ENCODE measurements at places on chromosomes 7 and 10. TPM values are rescaled to one million over a fixed set of nuclear protein-coding genes. Genes with fewer than 3 reads are reported as not detected.
A peak's percentile ranks its signal among the peaks of the same experiment; 100 is the strongest.

DNA sequence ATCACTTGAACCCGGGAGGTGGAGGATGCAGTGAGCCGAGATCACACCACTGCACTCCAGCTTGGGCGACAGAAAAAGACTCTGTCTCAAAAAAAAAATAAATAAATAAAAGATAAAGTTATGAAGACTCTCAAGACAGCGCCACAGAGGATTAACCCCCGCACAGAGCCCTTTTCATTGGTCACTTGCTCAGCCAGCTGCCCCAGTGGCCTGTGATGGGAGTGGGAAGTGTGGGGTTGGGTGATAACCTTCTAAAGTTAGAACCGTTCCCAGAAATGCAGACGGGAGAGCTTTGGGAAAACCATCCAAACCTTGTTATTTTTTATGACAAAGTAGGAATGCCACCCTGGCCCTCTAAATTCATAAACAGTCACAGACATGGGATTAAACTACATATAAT lies 57.4 kb downstream of the PARP12 start:
- no peak for DNase-seq

- DNase-seq = no peak
Measured at GRCh38 chr7:28239823-28240204, 59.2 kb upstream of the JAZF1 start.

DNA sequence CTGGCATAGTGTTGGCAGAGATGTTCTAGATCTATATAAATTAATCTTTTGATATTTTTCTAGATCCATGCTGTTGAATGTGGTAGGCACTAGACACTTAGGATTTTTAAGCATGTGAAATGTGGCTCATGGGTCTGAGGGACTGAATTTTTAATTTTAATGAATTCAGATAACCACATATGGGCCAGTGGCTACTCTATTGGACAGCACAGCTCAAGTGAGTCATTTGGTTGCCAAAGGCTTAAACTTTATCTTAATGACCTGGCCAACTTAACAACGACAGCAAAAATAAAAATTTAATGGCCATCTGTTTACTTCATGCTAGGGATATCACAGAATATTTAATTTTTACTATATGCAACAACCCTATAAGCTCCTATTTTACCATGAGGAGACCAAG lies 61.4 kb downstream of the CDK14 start:
- DNase-seq = no peak

SYT15 gene
- 4.1 TPM for total RNA-seq

DNA sequence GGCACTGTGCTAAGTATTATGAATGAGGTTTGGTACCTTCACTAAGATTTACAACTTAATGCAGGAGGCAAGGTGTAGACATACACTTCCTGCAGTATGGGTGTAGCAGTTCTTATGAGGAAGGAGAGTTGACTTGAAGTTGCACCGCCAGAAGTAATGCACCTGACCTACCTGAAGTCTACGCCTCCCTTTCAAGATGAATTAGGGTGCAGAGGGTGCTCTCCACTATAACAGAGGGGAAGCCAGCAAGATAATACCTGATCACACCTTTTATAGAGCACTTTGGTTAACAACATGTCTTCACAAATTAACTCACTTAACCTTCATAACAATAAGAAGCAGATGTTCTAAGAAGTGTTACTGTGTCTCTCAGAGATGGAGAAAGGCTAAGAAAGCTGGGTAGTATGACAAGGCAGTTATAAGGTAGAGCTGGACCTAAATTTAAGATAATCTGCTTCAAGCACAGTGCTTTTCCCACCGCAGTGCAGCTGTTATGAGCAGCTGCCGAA lies 552 bp upstream of the RAB18 start:
- no peak for DNase-seq

DNA sequence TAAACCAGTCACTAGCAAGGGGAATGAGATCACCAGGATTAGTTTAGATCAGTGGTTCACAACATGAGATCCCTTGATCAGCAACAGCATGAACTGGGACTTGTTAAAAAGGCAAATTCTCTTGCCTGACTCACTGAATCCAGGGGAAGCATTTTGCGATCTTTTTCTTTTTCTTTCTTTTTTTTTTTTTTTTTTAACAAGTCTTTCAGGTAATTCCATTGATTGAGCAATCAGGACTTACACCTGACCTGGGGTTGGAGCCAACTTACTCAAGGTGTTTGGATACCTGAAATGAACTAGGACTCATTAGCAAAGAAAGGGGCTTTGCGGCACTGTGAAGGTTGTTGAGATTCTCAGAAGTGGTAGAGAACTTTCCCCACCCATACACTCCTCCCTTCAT lies 47.1 kb upstream of the PRR15 start:
- DNase-seq = no peak

DNA sequence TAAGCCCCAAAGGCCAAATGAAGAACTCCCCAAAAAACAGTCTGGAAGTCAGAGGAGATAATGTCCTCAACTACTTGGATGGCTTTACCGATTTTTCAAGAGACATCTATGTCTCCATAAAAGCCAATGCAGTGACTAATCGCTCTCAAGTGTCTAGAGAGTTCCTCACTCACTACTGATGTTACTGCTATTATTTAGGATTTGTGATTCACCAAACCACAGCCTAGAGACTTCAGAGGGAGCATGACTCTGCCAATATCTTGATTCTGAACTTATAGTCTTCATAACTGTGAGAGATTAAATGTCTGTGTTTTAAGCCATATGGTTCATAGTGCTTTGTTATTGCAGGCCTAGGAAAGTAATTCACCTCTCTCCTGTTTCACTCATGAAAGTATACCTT lies 160.2 kb downstream of the IPMK start:
- no peak for DNase-seq

GRCh38 chr10:132104471-132105301 lies 38.9 kb downstream of the JAKMIP3 start:
- no peak for DNase-seq

HOXA6 gene
- total RNA-seq = not detected

ABCC2 gene
- total RNA-seq = 0.46 TPM

TUBGCP2 gene
- total RNA-seq = 38.1 TPM

FZD1 gene
- 19.0 TPM for total RNA-seq

- no peak for DNase-seq
Measured at GRCh38 chr10:49151025-49151445, 17.2 kb upstream of the FAM170B start.

DNA sequence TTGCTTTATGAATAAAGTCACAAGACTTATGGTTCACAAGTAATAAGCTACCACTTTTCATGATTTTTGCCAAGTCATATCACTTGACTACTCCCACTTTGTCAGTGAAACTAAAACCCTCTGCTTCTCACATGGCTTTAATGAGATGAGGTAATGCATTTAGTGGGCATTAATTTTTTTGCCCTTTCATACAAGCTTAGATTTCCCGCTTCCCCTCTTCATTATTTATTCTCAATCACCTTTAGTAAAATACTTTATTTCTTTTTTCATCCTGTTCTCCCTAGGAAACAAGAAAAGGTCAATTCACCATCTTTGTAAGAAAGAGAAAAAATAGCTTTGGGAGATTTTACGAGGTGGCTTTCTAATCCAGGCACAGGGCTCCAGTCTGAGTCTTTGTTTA lies 109.6 kb upstream of the STARD3NL start:
- no peak for DNase-seq

FOXK1 gene
- total RNA-seq = 21.9 TPM

DNA sequence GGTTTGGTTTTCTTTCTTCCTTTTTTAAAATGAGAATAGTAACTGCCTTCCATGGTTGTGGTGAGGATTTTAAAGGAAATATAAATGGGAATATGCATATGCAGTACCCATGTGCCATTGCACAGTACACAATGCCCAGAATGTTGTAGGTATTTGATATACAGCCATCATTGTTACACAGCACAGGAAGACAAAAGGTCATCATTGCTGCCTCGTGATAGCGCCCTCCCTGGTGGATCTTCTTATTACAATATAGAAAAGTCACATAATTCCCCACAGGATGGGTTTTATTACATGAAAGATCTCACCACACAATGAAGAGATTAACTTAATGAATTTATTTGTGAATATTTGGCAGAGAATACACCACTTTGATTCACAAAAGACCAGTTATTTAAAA lies 76.5 kb downstream of the PPP1R17 start:
- DNase-seq = no peak

EFCAB10 gene
- total RNA-seq = not detected

- peak; percentile 69 for DNase-seq
Measured at GRCh38 chr7:1176891-1177373, 16.9 kb upstream of the ZFAND2A start.

- DNase-seq = no peak
Measured at GRCh38 chr7:121605317-121605680, 209.2 kb upstream of the FAM3C start.

CFAP58 gene
- total RNA-seq = 4.4 TPM

PITX3 gene
- total RNA-seq = 1.4 TPM

ADCYAP1R1 gene
- total RNA-seq = 2.1 TPM

DNA sequence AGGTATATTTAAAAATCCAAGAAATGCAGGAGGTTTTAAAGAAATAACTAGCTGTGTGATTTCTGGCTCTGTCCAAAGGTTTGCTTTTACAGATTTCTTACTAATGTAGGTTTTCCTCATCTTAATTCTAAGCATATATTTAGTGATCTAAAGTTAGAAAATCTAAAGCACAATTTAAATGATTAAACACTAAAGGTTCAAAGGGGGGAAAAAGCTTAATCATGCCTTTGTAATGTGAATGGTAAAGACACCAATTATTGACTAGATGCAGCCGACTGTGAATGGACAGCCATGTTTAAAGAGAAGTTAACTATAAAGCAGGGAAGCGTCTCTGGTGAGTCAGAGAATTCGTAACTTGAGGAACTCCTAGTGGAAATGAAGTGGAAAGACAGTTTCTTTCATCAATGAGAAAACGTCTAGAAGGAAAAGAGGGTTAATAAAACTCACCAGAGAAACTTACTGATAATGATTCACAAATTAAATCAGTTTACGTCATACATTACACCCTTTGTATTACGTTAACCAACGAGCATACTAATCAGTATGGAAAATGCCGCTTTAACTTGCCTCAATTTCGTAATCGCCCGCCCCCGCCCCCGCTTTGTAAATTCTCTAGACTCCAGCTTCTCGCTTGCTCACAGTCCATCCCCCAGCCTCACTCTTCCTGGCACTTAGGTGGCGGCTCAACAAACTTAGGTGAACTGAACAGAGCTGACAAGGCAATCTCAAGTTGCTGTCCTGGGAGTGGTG lies 1.1 kb upstream of the HBP1 start:
- no peak for DNase-seq

ZDHHC16 gene
- total RNA-seq = 15.6 TPM

DNA sequence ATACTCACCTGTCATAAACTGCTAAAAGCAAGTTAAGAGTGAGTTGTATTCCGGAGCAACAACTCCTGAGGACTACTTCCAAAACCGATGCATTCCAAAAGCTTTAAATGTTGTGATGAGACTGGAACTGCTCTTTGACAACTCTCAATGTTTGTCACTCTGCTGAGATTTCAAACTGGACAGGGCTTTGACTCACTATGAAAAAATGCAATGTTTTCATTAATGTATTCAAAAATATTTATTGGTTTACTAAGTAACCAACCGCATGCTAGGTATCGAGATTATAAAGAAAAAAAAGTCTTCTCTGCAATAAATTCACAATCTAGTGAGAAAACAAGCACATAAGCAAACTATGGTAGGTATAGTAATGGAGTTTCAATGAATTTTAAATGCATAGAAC lies 107.9 kb upstream of the GNAI1 start:
- no peak for DNase-seq

DNA sequence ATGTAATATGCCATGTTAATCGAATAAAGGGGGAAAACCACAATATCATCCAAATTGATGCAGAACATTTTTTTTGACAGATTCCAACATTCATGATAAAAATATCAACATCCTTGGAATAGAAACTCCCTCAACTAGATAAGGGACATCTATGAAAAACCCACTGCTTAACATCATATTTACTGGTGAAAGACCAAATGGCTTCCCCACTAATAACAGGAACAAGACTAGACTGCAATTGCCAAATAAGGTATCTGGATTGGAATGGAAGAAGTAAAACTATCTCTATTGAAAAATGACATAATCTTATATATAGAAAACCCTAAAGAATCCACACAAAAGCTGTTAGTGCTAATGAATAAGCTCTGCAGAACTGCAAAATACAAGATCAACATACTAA lies 27.8 kb downstream of the SMURF1 start:
- no peak for DNase-seq

DNA sequence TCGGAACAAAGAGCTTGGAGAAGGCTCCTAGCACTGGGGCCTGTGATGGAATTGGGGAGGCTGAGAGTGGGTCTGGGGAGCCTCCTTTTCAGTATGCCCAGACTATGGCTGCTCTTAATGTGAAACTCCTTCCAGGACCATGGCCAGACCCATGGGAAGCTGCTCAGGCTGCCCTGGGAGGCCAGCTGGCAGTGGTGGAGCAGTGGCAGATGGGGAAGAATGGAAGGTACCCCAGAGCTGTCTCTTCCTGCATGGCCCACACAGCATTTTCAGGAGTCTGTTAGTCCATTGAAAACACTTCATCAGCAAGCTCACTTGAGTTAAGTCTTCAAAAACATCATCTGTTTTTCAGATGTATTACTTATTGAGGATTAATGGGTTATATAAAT lies 18.5 kb downstream of the NACAD start:
- no peak for DNase-seq

- DNase-seq = no peak
Measured at GRCh38 chr10:49749144-49749543, 13.0 kb downstream of the OGDHL start.

DYDC2 gene
- total RNA-seq = not detected

All from heart right ventricle (tissue), 16 donors.